ENCODE measurements at places on chromosomes 11 and 22.

DNA sequence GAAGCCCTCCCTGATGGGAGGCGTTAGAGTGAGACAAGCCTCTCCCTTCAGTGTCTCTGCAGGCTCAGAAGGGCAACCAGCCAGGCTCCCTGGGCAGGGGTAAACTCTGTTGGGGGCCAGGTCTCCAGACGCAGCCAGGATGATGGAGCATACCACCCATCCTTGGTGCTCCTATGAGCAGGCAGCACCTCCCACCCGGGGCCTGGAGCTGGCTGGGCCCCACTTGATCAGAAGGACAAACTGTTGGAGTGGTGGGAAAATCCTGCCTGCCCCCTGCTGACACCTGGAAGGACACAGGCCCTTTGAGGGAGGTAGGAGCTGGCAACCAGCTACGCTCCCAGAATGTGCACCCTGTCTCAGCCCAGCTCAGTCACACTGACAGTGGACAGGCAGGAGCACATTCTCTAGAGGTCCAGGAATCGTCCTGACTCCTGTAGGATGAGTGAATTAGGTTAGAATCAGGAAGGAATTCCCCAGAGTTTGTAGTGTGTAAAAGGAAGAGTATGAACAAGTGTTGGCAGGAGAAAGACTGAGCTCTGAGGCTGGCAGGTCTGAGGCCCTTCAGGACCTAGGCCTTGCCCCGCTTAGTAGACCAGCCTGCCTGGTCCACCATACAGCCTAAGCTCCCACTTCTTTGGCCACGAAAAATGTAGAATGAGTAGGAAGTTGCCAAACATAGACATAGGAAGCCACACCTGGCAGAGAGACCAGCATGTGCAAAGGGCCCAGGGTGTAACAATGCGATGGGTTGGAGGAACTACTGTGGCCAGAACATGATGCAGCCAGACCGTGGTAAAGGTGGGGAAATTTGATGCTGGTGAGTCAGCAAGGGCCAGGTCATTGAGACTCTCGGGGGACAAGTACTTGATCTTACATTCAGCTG, 19.1 kb downstream of the ARHGEF17 start:
- H3K4me3 ChIP-seq: no peak overlapping the region
- no peaks in the 10 kb centered on the region for H3K4me1 ChIP-seq
- H3K27me3 ChIP-seq: no peaks in the 10 kb centered on the region
- no peak for DNase-seq
- H3K36me3 ChIP-seq: no peaks in the 10 kb centered on the region

DNA sequence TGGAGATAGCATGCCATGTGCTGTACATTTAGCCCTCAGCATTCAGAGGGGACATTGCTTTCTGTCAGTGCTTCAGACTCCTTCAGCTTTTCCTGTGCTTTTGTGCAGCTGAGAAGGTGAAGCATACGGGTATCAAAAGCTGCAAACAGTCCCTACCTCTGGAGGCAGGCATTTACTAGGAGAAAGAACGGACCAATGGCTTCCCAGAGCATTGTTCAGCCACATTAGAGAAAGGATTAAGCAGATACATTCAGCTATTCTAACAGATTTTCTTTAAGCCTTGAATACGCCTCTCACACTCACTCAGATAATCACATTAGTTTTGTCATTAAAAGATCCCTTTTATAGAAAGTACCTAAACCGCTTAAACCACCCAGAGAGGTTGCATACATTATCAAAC, 80.7 kb upstream of the FAM181B start:
- H3K27ac ChIP-seq: no peak overlapping the region
- DNase-seq: no peak
- H3K36me3 ChIP-seq: no peaks in the 10 kb centered on the region
- H3K4me3 ChIP-seq: no peak overlapping the region

DNA sequence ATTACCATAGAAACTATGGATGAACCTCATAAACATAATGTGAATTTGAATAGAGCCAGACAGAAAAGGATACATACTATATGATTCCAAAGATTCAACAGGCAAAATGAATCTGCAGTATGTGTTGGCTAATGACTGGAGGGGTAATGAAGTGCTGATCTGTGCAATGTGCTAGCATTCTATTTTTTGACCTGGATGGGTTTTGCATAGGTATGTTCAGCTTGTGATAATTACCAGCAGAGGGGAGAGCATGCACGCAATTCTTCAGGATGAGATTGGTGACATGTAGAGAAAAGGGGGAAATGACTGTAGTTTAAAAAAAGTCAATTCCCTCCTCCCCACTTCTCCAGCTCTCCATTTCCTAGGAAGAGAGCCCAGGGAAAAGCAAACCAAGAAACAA, 618 bp upstream of the CCDC81 start:
- peaks cover 14% of the 10 kb centered on the region for H3K27me3 ChIP-seq
- no peak overlapping the region for H3K27ac ChIP-seq
- H3K4me3 ChIP-seq: no peak overlapping the region
- DNase-seq: no peak
- no peaks in the 10 kb centered on the region for H3K36me3 ChIP-seq
- peaks cover 18% of the 10 kb centered on the region for H3K4me1 ChIP-seq

DNA sequence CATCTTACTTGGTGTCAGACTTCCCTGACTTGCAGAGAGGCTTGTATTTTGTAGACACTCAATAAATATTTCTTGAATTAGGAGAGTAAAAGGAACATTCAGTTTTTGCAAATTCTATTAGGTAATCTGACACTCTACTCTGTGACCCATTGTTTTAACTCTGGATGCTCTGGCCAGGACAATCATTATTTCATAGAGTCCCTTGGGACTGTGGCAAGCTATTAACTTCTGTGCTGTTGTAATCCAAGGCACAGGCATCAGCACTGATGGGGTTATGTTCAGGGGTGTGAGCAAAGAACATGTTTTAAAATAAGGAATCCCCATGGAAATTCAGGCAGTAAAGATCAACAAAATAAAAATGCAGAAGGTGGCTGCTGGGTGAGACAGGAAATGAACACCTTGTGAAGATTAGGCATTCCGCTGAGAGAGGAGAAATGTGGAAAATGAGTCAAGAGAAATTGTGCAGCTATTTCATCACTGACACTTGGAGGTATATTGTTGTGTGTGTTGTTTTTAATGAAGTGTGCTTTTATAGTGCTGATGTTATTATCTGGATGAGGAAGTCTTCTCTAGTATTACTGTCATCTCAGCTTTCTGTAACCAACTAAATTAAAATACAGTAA, 175.2 kb downstream of the WNT11 start:
- no peak overlapping the region for H3K4me3 ChIP-seq
- no peaks in the 10 kb centered on the region for H3K27me3 ChIP-seq
- H3K4me1 ChIP-seq: no peaks in the 10 kb centered on the region
- no peaks in the 10 kb centered on the region for H3K36me3 ChIP-seq
